Left kidney (tissue), 8 donors: ENCODE measurements at places on chromosomes 4 and X.

GRCh38 chrX:74318672-74319071 is 14.7 kb downstream of the ZCCHC13 start:
- no peak for DNase-seq

- DNase-seq, result no peak
Measured at GRCh38 chr4:85187106-85187505, 220.6 kb upstream of the WDFY3 start.

DNA sequence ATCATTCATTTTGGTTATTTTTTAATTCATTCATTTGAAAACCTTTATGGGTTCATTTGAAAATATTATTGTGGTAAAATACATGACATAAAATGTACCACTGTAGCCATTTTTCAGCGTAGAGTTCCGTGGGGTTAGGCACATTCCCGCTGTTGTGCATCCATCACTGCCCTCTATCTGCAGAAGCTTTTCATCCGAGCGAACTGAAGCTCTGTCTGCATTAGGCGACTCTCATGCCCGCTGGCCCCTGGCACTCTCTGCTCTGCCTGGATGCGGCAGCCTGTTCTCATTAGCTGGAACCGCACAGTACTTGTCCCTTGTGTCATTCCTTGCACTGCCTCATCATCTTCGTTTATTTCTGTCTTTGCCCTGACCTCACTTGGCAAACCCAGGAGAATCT is 17.5 kb downstream of the CFAP99 start:
- DNase-seq, result no peak

- no peak for DNase-seq
Measured at GRCh38 chr4:152875261-152875660, 60.9 kb upstream of the FHDC1 start.

DNA sequence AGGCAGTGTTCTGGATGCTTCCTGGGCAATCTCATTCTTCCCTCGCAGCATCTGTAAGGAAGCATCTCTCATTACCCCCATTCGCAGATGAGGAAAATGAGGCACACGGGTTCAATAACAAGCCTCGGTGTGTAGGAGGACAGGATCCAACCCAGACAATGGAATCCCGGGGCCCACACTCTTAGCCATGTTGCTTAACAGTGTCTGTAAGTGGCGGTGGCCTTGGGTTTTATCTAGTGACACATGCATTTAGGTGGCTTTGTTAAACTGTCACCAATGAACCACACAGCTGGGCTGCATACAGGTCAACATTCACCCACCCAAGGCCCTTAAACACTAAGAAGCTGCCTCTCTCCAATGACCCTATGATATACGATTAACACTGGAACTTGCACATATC is 22.6 kb downstream of the RELL1 start:
- DNase-seq, result no peak

- no peak for DNase-seq
Measured at GRCh38 chr4:82809619-82810018, 11.0 kb upstream of the SCD5 start.

- DNase-seq, result no peak
Measured at GRCh38 chr4:3469386-3470243, 6.5 kb downstream of the DOK7 start.

DNA sequence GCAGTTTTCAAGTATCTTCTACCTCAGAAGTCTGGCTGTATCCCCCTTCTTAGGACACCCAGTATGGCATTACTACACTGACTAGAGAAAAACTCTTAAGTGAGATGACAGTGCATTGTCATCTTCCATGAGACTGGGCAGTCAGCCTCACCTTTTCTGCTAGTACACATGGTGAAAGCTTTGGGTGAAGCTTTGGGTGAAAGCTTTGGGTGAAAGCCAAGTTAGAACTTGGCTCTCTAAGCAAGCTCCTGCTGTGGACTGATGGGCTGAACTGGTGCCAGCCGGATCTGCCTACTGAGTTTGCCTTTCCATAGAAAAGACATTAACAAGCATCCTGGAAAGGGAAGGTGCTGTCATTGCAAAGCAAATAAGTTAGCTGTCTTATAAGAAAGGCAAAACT is 8.8 kb downstream of the EPHA5 start:
- DNase-seq, result no peak

DNA sequence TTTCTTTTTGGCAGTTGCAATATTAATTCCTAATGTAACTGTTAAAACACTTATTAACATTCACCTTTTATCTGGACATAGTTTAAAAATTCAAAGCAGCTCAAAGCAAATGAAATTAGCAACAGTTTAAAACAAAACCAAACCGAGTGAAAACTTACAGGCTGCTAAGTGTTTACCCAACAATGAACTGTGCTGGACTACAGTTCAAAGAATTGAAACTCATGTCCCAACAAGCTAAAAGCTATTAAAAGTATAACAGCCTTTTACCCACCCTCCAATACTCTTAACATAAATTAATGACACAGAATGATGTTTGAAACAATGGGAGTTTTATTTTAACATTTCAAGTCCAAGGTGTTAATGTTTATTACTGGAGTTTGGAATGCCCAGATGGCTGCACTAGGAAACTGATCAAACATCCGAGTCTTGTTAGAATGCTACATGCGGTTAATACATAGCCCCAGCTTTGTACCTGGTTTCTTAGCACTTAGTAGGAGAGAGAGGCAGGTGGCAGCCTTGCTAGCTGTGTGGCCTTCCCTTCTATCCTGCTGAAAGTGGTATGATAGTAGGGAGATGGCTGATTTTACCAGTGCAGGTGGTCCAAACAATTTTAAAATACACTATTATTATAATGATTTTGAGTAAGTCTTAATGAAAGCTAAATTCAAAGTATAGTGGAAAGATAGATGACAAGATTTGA is 21.1 kb upstream of the FRYL start:
- DNase-seq, result no peak

DNA sequence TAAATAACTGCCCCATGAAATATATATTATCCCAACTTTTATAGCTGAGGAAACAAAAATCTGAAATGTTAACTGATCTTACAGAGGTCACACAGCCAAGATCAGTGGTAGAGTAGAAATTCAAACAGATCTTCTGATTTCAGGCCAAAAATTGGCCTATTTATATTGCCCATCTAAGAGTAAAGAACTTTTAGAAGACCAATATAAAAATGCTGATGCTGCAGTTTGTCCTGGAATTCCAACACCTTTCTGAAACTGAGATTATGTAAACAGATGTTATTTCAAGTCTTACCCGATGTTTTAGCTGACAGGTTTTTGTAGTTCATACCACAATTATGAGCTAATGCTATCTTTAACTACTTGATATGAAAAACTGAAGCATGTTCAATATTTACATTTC is 51.1 kb downstream of the SPANXN3 start:
- DNase-seq, result no peak

- no peak for DNase-seq
Measured at GRCh38 chr4:10009861-10010500, 11.3 kb downstream of the SLC2A9 start.

GRCh38 chr4:124631760-124632159 is 80.8 kb downstream of the ANKRD50 start:
- peak; percentile 34 for DNase-seq

DNA sequence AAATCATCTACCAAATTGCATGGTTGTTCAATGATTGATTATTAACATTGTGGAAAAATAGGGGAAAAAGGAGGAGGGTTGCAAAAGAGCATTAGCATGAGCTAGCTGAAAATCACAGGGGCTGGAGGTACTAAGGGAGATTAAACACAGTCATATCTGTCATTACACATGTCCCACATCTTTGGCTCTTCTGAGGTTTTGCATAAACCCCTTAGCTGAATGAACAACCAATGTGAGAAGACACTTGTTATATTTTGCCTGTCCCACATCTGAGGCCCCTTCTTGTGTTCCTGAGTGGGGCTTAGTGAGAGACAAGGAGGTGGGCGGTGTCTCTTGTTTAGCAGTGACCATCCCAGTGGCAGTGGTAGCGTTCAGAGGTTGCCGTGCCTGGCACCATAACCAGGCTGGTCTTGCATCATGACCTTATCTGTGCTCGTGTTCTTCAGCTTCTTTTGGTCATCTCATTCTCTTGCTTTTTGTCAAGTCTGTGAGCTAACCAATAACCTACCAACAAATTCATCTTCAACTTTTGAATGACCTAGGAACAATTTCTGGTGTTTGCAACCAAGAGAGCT is 95.6 kb downstream of the MID1IP1 start:
- no peak for DNase-seq

- DNase-seq, result no peak
Measured at GRCh38 chrX:151818828-151819227, 84.3 kb downstream of the CNGA2 start.

GRCh38 chr4:181952478-181952877 is 290.7 kb upstream of the TENM3 start:
- no peak for DNase-seq

DNA sequence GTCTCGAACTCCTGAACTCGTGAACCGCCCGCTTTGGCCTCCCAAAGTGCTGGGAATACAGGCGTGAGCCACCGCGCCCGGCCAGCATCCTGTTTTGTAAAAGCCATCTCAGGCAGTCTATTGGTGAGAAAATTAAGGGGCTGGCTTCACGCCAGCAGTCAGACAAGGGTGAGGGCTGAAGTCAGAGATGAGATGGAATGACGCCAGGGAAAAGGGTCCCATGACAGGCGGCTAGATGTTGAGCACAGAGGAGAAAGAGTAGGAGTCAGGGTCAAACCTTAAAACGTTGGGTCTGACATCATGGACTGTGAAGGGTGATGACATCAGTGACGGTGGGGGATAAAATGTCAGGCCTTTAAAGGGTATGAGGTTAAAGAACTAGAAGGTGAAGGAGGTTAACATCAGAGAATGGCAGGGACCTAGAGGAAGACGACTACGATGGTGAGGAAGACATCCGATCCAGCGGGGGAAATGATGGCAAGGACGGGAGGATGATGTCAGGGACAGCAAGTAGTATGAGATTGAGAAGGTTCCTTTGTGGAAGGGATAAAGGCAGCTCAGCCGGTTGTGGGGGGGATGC is 504 bp upstream of the RBM3 start:
- DNase-seq, result peak; percentile 11

GRCh38 chr4:142160509-142160908 is 524.1 kb downstream of the IL15 start:
- no peak for DNase-seq
